ENCODE measurements at places on chromosomes 1 and 21.
A peak's percentile ranks its signal among the peaks of the same experiment; 100 is the strongest.

DNA sequence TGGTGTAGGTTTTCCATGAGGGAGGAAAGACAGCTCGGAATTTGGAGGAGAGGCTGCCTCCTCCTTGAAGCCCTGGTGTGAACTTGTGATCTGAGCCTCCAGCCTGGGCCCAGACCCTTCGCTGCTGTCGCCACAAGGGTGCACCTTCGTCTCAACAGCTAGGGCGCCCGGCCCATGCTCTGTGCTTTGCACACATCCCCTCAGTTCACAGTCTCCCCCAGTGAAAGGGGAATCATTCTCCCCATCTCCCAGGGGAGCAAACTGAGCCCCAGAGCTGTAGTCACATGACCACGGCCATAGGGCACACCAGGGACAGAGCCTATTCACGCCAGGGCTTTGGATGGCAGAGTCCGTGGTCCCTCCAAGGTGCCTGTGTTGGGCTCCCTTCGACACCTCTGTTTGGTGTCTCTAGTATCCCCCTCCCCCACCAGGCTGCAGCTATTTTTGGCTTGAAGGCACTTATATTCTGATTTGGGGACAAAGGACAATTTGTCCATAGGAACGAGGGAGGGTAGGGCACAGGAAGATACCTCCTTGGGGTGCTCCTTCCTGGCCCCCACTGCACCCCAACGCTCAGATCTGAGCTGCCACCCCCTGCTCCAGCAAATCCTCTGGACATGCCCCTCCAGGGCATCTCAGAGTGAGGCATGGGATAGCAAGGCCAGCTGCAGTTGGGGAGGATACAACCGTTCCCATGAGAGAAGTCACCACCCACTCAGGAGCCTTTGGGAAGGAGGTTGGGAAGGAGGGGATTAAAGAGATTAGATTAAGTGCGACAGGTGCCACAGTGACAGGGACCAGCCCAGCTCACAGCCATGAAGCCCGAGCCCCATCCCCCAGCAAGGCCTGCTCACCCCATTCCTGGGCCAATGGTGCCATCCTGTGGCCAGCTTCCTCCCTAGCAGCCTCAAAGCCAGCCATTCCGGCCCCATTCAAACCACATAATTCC, 15.7 kb downstream of the MATN1 start:
- DNase-seq: peak; percentile 62

- DNase-seq: no peak
Measured at GRCh38 chr1:221847676-221848075, 105.8 kb upstream of the DUSP10 start.

DNA sequence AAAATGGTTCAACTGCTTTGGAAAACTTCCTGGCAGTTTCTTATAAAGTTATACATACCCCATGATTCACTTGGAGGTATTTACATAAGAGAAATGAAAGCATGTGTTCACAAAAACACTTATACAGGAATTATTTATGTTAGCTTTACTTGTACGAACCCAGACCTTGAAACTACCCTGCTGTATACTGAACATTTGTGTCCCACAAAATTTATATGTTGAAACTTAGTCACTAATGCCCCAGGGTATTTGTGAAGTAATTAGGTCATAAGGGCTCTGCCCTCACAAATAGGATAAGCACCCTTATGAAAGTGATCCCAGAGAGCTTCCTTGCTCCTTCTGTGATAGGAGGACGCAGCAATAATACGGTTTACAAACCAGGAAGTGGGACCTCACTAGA, 42.7 kb upstream of the B3GALT2 start:
- no peak for DNase-seq

DNA sequence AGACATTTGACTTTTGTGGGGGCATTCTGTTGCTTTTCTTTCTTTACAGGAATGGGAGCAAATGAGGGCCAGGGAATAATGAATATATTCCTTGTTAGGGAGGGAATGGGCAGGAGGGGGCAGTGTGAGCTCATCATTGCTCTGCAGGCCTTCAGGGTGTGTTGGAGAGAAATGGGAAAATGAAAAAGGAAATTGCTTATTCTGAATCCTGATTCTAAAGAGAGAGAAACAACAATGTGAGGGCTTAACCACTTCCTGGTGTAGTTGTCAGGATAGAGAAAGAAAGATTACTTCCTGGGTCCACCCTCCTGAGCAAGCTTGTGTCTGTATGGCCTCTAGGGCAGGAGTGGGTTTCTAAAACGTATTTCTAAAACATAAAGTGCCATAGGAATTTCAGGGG, 28.3 kb downstream of the VANGL2 start:
- peak; percentile 64 for DNase-seq

GRCh38 chr21:45816794-45817193, 164.8 kb upstream of the COL6A1 start:
- DNase-seq: no peak

- no peak for DNase-seq
Measured at GRCh38 chr1:160474392-160475242, 48.4 kb downstream of the SLAMF6 start.

GRCh38 chr1:8398086-8398485, 80.2 kb downstream of the SLC45A1 start:
- DNase-seq: no peak

DNA sequence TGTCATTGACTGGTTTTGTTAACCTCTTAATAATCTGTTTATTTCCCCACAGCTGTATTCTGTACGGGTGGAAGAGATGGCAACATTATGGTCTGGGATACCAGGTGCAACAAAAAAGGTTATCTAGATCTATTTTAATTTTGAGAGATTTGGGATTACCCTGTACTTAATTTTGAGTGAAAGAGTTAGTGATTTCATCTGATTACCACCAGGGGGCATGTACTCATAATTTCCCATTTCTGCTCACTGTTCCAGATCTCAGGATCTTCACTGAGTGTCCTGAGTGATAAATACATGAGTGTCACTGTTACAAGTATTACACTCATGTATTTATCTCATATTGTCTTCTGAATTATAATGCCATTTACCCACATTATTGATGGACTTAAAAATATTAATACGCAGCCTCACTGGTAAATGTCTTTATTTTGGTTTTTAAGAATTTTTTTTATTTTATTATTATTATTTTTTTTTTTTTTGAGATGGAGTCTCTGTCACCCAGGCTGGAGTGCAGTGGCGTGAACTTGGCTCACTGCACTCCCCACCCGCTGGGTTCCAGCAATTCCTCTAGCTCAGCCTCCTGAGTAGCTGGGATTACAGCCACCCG, 27.4 kb downstream of the DTL start:
- DNase-seq: peak; percentile 6

- DNase-seq: no peak
Measured at GRCh38 chr1:173285048-173285447, 77.9 kb upstream of the TNFSF4 start.
